KBM-7 (cell line): ENCODE measurements at places on chromosomes 4 and X.
A peak's percentile ranks its signal among the peaks of the same experiment; 100 is the strongest.

GRCh38 chr4:185237175-185237574, 27.8 kb downstream of the SNX25 start:
- no peak for DNase-seq

GRCh38 chr4:85409251-85409650, 65.7 kb upstream of the ARHGAP24 start:
- DNase-seq = no peak

DNA sequence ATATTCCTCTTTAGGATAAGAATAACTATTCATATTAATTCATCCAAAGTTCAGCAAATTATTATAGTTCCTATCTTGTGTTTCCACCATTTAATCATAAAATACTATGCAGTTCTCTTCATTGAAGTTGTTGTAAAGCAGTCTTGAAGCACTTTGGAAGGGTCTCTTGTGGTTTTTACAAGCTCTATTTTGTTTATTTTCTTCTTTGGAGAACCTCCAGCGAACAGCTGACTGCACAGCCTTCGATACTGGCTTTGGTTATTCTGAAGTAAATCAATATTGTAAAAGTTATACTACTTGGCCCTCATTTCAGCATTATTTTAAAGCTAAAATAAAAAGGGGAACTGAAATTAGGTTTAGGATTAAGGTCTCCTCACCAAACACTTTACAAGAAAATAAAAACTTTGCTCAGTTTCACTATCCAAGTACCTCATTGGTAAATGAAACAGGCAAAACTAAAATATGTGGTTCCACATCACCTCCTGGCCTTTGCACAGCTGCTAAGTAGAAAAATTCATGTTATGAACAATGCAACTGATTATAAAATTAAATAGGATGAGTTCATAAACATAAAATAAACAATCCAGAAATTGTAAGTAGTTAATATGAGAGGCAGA, 1629.2 kb upstream of the ADGRL3 start:
- DNase-seq = peak; percentile 23

- DNase-seq = no peak
Measured at GRCh38 chr4:5988086-5988845, 30.0 kb downstream of the C4orf50 start.

- peak; percentile 95 for DNase-seq
Measured at GRCh38 chr4:109576462-109576861, 16.4 kb downstream of the MCUB start.

GRCh38 chr4:153822316-153822715, 33.4 kb upstream of the SFRP2 start:
- DNase-seq = no peak

DNA sequence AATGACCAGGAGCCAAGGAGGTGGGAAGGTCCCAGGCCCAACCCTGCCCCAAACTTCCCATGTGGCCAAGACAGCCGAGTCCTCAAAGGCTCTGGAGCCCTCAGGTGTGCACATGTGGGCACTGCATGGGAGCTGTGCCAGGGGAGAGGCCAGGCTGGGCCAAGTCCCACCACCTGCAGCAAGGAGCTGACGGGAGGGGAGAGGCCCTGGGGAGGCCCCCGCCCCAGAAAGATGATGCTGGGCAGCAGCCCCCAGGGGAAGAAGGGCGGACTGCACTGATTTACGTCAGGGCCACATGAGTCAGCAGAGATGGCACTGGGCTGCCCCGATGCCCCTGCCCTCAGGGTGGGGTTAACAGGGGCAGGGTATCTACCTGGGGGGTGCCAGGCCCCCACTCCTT, 1.4 kb downstream of the L1CAM start:
- DNase-seq = no peak

GRCh38 chrX:49174723-49175122, 3.0 kb downstream of the PLP2 start:
- DNase-seq = no peak

- no peak for DNase-seq
Measured at GRCh38 chr4:149409146-149409545, 406.5 kb downstream of the IQCM start.

DNA sequence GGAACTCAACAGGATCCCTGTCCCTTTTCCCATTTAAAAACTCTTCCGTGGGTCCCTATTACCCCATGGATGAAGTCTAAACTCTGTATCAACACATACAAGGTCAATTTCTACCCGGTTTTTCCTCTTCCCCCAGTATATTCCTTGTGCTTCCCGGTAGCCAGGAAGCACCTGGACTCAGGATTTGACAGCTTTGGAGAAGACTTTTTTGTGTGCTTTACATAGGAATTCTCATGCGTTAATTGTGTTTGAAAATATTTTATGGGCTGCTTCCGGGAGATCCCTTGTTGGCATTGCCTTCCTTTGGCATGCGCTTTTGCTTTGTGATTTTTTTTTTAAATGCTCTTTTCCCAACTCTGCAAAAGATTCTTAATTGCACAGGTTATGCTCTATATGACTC, 7.2 kb downstream of the SMS start:
- DNase-seq = no peak

DNA sequence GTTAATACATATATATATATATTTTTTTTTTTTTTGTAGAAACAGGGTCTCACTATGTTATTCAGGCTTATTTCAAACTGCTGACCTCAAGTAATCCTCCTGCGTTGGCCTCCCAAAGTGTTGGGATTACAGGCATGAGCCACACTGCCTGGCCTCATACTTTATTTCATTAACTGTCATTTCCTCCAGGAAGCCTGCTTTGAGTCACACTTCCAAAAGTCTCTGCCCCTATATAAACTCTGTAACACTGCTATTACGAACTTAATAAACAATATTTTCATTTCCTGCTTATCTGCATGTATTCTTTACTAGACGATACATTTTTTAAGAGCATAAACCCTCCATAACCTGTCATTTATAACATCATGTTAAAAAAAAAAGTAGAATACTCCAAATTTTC, 167.2 kb downstream of the WDFY3 start:
- no peak for DNase-seq

DNA sequence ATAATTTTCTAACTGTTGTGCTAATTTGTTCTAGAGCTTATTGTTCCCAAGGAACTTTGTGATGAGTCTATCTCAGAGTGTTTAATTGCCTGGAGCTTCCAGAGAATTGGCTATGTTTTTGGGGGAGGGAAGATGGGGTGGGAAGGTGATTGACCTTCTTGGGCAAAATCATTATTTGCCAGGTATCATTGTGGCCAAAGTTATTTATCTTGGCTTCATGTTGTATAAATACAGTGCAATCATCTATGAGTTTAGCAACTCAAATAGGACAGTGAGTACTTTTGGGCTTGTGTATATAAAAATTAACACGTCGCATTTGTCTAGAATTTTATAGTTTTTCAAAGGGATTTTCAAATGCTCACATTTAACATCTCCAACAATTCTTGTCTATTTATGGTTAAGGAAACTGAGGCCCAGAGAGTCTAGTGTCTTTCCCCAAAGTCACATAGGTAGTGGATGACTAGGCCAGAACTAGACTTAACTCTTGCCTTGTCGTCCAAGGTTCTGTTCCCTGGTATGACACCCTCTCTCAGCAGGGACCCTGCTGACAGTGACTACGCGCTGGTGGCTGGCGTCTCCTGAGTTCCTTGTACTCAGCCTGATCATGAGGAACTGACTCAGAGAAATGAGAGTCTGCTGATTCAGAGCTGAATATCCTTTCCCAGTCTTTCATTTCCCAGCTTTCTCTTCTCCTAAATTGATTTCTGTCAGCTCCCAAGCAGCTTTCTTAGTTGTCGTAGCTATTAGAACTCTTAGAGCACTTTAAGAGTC, 27.7 kb downstream of the FNIP2 start:
- no peak for DNase-seq

DNA sequence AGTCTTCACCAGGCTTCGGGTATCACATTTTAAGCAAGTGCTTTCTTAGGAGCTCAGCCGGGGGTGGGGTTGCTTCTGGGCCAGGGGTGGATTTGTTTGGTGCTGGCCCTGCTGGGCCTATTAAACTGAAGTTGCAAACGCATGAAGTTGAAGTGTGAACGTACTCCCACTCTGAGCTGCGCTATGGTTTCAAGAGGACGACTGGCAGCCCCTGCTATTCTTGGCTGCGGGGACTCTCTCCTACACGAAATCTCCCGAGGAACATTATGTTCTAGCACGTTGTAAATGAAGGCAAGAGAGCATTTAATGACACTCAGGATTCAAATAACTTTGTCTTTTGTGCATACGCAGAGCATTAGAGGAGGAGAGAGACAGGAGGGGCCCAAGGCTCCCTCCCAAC, 401.3 kb upstream of the BOD1L1 start:
- no peak for DNase-seq

DNA sequence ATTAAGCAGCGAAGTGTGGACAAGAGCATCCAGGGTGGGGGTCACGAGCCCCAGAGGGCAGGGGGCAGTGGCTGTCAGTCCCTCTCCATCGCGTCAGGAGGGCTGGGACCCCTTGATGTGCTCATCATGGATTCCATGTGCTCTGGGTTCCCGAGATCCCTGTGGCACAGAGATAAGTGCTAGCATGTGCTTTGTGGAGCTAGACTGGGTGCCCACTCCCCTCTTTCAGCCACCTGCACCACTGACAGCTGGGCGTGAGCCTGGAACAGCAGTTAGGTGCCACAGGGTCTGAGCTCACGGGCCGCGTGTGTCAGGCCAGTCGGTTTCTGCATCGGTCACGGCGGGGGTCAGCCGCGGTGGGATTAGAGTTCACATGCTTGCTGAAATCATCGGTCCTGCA, 24.3 kb downstream of the CPZ start:
- no peak for DNase-seq

DNA sequence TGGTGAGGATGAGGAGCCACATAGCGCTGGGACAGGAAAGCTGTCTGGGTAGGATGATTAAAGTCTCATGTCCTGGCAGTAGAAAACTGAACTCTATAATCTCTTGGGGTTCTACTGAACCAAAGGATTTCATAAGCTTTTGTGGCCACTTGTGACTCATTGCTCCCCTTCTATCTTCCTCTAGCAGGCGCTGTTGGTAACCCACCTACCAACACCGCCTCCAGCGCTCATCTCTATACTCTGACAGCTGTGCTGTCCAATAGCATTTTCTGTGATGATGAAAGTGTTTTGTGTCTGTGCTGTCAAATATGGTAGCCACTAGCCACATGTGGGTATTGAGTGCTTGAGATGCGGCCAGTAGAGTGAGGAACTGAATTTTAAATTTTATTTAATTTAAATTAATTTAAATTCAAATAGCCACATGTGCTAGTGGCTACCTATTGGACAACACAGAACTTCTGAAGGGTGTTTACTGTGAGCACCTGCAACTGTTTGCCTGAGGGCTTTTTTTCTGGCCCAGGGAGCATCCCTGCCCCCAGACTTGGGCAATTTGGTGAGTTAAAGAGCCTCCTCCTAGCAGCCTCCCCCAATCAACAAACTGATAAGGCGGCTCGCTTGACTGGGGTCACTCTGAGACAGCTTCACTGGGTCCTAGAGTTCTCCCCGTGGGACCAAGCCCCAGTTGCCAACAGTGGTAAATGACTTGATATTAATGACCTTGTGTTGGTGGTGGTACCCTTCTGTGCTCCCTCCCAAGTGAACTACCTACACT, 169.2 kb upstream of the ATP6AP2 start:
- peak; percentile 23 for DNase-seq

GRCh38 chr4:167079762-167080161, 154.5 kb downstream of the SPOCK3 start:
- peak; percentile 47 for DNase-seq

DNA sequence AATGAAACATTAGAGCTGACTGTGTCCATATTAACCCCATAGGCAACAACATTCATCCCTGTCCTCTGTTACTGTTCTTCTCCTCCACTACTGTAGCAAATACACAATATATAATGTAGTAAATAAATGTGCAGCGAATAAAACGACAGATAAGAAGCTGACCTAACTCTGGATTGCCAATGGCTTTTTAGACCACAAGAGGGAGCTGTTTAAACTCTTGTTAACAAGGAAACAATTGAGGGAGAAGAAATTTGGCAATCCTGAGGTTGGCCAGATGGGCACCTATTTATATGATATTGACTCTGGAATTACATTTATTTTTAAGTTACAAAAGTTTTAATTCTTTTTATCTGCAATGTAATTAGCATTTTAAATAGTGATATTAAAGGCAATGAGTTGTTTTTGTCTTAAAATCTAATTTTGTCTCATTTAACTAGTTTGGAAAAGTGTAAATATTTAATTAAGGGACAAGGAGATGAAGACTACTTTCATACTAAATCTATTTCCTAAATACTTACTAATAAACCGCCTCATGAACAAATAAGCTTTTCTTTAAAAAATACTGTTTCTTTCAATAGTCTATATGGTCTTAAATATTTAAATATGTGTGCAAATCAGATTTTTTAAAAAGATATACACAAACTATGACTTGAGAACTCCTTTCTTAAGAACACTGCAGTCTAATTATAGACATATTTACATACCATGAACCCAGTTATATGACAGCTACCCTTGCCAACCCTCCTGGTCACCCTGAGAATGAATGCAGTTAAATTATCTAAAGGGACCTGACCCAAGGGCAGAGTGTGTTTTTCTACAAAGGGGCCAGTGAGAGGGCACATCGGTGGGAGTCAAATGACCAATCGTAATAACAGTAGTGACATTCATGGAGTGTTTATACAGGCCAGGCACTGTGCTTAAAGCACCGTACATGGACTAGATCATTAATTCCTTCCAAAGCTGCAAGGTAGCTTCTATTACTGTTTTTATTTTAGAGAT, 52.9 kb upstream of the HPF1 start:
- peak; percentile 64 for DNase-seq

- no peak for DNase-seq
Measured at GRCh38 chr4:150211016-150211415, 132.8 kb downstream of the DCLK2 start.

GRCh38 chr4:2071912-2072867, 13.1 kb downstream of the NAT8L start:
- no peak for DNase-seq

DNA sequence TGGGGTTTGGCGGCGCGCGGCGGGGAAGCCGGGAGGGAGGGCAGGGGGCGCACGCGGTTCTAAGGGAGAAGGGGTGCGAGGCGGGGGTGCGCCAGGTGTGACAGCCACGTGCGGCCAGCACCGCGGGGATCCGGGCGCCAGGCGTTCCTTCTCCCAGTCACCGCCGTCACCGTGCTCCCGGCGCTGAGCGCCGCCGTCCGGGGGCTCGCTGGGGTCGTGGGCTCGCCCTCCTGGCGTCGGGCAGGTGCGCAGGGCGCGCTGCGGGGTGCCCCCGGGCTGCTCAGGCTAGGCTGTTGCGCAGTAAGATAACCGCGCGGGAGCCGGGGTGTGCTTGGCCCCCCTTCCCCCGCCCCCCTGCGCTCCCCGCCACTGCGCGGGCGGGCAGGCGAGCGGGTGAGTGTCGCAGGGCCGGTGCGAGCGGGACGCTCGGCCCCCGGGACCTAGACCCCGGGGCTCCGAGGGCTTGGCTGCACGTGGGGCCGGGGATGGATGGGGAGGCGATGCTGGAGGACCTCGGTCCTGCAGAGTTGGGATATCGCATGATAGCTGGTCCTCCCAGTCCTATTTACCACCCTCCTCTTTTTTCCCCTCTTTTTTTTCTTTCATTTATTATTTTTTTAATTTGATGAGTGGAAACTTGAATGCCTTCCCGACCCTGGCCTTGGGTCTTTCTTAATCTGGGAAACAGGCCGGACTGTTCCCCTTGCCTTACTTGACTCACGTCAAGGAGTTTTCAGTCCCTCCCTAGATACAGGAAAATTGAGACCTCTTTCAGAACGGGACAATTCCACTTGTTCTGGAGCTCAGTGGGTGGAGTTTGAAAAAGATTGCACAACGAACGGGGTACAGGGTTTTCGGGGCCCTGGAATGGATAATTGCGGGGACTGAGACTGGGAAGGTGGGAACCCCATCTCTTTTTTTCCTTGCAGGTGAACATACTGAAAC, 797 bp downstream of the TXLNG start:
- DNase-seq = no peak
